ENCODE measurements at places on chromosomes 3 and 15.

DNA sequence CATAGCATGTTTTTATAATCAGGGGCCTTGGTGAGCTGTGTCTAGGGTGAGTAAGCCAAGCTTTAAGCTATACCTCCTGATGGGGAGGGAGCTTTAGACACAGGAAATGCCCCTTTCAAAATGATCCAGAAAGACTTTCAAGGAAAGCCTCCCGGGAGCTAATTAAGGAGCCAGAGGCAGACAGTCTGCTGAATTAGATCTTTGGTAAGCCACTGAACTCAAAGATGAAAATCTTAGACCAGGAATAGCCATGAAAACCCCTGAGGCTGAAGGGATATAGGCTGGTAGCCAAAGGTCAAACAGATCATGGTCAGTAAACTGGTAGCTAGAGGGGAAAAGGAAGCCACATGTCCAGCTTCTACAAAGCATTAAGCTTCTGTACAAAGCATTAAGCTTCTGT is 42.7 kb upstream of the GAP43 start:
- no peak for DNase-seq

DNA sequence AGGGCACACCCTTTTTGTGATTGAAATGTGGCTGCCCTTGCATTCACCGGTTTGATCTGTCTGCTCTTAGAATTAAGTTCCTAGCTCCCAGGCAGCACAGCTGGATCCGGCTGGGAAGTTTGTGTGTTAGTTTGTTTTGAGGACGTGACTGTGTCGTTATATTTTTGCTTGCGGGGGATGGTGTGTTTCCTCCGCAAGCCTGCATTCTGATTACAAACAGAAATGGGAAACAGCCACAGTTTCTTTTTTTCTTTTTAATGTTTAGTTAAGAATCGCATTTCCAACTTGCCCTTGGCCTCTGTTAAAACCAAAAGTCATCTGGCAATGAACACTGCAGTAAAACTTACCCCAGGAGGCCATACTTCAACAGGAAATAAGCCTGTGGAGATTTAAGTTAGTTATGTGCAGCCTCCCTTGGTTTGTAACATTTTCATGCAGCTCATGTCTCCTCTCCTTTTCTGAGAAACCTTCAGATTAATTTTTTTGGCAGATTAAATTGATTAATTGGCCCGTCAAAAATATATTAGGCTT is 888 bp downstream of the TMOD3 start:
- no peak for DNase-seq

DNA sequence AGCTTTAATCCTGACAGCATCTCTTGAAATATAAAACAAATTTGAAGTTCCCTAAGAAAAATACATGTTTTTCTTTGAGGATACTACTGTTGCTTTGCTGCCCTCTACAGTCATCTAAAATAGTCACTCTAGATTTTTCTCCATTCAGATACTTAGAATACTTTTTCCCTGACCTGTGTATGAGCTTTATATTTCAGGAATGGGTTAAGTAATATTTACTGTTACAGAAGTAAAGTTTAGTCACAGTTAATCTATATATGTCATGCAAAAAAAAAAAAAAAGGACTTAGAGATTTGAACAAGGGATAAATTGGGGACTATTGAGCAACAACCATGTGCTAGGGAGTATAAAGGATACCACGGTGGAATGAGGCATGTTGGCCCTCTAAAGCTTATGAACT is 8.8 kb downstream of the NECTIN3 start:
- DNase-seq, result no peak

DNA sequence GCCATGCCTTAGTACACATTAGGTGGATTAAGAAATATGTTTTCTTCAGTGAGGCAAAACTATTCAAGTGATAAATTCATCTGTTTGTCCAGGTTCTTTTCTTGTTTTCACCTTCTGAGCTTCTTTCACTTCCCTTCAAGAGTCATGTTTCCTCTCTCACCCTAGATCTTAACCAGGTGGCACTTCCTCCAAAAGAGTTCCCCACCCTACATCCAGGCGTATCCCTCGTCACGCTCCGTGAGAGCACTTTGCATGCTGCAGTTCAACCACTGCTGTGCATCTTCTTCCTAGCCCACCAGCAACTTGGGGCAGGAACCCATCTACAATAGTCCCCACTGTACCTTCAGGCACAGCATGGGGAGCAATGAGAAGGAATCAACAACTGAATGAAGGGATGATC is 28.9 kb downstream of the OSBPL10 start:
- no peak for DNase-seq

- no peak for DNase-seq
Observed at GRCh38 chr3:29283231-29284119, 2.6 kb downstream of the RBMS3 start.

DNA sequence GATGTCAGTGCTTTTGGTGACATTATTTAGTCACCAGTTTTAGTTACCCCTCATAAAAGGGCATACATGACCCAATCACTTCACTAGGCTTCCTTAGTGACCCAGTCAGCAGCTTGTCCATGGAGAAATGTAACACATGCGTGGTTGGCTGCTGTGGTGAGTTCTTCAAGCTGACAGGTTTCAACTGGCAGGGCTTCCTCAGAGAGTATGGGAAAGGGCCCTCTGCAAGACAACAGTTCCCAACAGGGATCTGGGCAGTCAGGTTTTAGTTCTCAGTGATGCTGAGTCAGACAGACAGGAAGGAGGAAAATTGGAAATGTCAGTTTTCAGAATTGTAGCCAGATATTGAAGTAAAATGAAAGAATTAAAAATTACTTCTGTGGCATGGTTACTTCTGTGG is 282.5 kb downstream of the TBL1XR1 start:
- peak; percentile 75 for DNase-seq

DNA sequence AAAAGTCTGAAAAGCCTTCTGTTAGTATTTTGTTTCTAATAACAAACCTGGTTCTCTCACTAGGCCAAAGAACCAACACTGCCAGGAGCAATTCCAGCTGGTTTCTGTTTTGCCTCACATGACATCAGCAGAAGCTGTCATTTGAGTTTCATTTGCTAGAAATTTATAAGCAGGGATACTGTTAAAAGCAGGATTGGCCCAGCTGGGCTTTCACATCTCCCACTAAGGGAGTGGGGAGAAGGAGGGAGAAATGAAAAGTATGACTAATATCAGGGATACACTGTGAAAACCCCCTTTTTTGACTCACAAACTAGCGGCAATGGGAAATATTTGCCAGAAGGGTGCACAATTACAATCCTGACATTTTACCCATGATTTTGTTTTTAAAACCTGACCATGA is 5.3 kb downstream of the CCDC80 start:
- DNase-seq, result no peak

GRCh38 chr3:195101001-195101583 is 169.9 kb downstream of the XXYLT1 start:
- no peak for DNase-seq

DNA sequence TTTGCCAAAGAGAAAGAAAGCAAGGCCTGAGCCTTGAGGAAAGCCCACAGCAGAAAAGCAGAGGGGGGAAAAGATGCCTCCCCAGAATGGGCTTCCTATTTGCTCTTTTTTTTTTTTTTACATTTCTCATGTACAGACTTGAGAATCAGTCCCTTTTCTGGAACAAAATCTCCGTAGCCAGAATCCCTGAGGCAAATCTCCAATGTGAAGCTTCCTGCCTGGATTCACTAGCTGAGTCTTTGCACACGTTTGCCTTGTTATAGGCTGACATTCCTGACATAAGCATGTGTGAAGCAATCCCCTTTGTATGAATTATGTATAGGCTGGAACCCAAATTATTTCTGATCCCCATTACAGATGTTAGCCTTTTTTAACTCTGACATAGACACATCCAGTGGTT is 52.2 kb upstream of the ACTL6A start:
- no peak for DNase-seq

Measured in epithelial cell of prostate (primary cell).